Thymus (tissue), 14 donors: ENCODE measurements at places on chromosomes 13 and 19. TPM values are rescaled to one million over a fixed set of nuclear protein-coding genes. Genes with fewer than 3 reads are reported as not detected.

Gene FLT3LG
- total RNA-seq: 22.3 TPM

DNA sequence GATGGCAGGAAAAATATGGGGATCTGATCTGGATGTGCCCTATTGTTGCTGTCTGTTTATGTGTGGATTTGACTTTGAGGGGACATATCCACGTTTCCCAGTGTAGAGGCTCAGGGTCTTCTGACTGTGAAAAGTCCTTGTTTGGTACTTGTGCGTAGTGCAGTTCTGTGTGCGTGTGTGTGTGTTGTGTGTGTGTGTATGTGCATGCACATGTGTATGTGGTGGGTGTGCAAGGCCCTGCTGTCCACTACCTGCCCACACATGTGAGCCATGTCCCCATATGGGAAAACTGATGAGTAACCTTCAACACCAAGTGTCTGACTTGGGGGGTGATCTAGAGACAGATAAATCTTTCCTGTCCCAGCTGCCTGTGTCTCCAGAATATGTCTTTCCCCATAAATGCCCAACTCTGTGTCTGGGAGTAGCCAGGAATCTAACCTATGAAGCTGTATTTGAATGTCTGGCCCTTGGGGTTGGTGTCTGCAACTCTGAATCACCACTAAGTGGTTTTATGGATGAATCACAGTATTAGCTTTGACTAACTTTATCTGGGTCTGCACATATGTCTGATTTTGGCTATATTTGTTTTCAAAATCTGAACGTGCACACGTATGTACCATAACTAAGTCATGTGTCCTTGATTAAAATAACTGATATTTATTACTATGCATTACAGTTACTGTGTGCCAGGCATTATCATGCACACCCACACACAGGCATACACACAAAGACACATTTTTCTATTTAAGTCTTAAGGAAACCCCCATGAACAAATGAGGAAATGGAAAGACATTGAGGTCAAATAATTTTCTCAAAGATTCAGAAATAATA, 17.4 kb downstream of the KLK2 start:
- no peak for DNase-seq
- H3K4me1 ChIP-seq: no peaks in the 10 kb centered on the region
- no peak overlapping the region for H3K4me3 ChIP-seq
- H3K36me3 ChIP-seq: no peaks in the 10 kb centered on the region

Gene FCGBP
- total RNA-seq: 4.6 TPM

DNA sequence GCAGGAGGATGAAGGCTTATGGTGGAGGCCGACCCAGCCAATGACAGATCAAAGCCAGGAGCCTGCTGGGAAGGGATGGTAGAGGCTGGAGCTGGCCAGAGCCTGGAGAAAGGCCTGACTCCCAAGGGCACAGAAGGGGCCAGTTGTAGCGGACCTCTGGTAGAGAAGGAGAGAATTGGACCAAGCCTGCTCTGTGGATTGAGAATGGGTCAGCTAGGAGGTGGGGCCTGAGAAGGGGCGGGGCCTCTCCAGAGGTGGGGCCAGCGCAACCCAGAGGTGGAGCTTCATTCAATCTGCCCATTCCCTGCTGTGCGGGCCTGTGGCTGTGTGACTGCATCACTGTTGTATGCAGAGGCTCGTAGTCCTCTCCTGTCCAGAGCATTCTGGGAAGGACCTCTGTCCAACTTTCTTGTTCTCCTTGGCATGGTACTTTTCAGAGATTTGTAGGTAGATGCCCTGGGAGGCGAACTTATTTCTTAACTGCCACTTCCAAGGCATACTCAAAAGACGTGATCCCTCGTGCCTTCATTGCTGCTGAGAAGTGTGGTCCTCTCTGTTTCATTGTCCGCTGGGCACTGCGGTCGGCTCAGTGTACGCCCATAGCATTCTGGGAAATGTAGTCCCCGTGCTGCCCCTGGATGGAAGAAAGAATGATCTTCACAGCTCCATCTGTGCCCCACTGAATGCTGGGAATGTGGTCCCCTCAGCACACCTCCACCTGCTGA, 6.7 kb downstream of the GRIN2D start:
- peaks cover 52% of the 10 kb centered on the region for H3K27me3 ChIP-seq
- no peak overlapping the region for H3K27ac ChIP-seq
- no peak for DNase-seq
- H3K4me1 ChIP-seq: peaks cover 6% of the 10 kb centered on the region
- no peak overlapping the region for H3K4me3 ChIP-seq

DNA sequence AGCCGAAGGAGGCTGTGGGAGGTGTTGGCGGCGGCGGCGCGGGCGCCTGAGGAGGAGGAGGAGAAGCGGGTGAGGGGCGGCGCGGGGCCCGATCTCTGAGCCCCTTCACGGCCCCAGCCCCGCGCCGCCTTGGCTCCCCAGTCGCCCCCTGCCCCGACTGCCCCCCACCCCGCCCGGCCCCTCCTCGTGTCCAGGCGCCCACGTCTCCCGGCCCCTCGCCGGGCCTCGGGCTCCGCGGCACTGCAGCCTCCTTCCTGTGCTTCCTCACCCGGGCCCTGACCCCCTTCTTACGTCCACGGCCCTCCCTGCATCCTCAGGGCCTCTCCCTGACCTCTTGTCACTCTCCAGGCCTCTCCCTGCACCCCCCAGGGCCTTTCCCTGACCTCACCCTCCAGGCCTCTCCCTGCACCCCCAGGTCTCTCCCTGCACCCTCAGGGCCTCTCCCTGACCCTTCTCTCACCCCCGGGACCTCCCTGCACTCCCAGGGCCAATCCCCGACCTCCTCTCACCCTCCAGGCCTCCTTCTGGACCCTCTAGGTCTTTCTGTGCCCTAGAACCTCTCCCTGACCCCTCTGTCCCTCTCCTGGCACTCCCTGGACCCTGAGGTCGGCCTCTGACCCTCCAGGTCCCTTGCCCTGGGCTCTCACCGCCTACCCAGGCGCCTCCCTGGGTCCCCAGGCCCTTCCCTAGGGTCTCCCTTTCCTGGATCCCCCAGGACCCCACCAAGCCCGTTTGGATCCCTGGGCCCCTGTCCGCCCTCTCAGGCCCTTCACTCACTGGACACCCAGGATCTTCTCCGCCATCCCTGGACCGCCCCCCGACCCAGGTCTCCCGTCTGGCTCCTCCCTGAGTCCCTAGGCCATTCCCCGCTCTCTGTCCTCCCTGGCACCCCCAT, 460 bp downstream of the KMT5C start:
- peaks cover 36% of the 10 kb centered on the region for H3K36me3 ChIP-seq
- peaks cover 11% of the 10 kb centered on the region for H3K4me1 ChIP-seq
- H3K27me3 ChIP-seq: no peaks in the 10 kb centered on the region
- peak overlapping the region; percentile 70 for H3K4me3 ChIP-seq

GRCh38 chr13:112940236-112940635, 28.8 kb upstream of the MCF2L start:
- H3K27ac ChIP-seq: no peak overlapping the region
- no peaks in the 10 kb centered on the region for H3K36me3 ChIP-seq
- DNase-seq: no peak
- H3K27me3 ChIP-seq: peaks cover 44% of the 10 kb centered on the region

Gene RPS5
- total RNA-seq: 1,573 TPM

DNA sequence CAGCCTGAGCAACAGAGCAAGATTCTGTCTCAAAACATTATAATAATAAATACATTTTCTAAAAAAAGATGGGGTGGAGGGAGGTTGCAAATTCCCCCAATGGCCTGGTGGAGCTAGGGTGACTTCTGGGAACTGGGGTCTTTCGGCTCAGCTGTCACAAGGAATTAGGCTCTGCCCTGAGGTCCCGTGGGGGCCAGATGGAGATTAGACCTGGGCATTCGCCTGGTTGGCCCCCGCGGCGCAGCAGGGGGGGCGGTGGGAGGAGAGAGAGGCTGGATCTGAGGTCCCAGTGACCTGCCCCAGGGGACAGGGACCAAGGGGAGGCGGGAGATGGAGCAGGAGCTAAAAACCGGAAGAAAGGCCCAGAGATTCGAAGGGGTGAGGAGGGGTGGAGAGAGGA, 14.8 kb downstream of the FUT6 start:
- H3K27me3 ChIP-seq: peaks cover 7% of the 10 kb centered on the region
- H3K36me3 ChIP-seq: no peaks in the 10 kb centered on the region

- H3K4me3 ChIP-seq: no peak overlapping the region
- H3K27ac ChIP-seq: no peak overlapping the region
- no peaks in the 10 kb centered on the region for H3K4me1 ChIP-seq
- DNase-seq: no peak
Measured at GRCh38 chr13:28147495-28147894, 9.2 kb downstream of the PAN3 start.

GRCh38 chr19:41325947-41326706, 16.2 kb downstream of the CCDC97 start:
- H3K4me3 ChIP-seq: no peak overlapping the region
- H3K27me3 ChIP-seq: no peaks in the 10 kb centered on the region
- H3K36me3 ChIP-seq: peaks cover 57% of the 10 kb centered on the region
- H3K27ac ChIP-seq: no peak overlapping the region
- DNase-seq: peak; percentile 29
- peaks cover 56% of the 10 kb centered on the region for H3K4me1 ChIP-seq

Gene CARM1
- total RNA-seq: 7.0 TPM

- H3K27me3 ChIP-seq: no peaks in the 10 kb centered on the region
- no peak overlapping the region for H3K4me3 ChIP-seq
- H3K36me3 ChIP-seq: peaks cover 3% of the 10 kb centered on the region
- H3K27ac ChIP-seq: no peak overlapping the region
- peaks cover 18% of the 10 kb centered on the region for H3K4me1 ChIP-seq
Measured at GRCh38 chr19:47253467-47253881, 2.9 kb upstream of the CCDC9 start.
